NCI-H526 treated with DMSO at 0.1 percent for 48 hours (cell line): ENCODE measurements at places on chromosomes 16 and 17.

DNA sequence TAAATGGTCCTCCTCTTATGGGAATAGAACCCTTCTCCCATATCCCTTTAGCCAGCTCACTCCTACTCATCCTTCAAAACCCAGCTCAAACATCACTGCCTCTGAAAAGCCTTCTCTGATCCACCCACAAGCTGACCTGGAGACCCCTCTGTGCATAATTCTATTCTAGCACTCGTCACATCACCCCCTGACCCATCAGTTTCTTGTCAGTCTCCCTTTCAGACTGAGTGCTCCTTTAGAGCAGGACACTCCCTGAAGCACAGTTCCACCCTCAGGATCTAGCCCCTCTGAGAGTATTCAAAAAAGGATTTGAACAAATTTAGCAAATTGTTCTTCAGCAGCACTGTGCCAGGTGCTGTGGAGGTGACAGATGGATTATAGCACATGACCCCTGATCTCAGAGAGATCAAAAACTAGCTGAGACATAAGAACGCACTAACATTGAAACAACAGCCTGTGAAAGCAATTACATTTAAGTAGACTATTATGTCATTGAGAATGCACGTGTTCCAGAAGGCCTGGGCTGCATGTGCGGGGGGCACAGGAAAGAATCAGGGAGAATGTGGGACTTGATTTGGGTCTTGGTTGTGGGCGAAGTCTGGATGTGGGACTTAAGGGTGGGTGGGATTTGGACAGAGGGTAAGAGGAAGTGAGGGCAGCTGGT, 43.5 kb downstream of the MRPS23 start:
- no peak for DNase-seq

GRCh38 chr16:55713103-55713502, 57.3 kb downstream of the SLC6A2 start:
- DNase-seq = no peak

DNA sequence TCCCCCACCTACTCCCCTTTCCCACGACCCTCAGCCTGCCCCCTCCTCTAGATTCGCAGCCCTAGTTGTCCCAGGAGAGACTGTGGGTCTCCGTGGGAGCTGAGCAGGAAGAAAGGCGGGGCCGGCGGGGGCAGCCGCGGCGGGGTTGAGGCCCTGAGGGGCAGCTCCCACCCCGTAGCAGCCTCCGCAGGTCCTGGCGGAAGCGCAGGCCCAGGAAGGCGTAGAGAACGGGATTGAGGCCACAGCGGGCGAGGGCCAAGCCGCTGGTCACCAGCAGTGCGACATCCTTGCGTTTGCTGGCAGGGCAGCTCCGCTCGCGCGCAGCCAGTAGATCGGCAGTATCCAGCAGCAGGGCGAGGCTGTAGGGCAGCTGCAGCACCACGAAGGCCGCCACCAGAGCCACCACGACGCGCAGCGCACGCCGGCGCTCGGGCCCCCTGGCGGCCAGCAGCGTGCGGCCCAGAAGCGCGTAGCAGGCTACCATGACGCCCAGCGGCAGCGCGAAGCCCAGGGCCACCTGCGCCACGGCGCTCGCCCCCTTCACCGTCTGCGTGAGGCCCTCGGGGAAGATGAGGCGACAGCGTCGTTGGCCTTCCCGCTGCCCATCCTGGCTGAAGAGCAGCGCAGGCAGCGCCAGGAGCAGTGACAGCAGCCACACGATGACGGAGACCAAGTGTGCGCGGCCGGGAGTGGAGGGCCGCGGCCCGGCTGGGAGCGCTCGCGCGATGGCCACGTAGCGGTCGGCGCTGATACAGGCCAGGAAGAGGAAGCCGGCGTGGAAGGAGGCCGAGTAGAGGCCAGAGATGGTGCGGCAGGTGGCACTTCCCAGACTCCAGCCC, 1.9 kb downstream of the CCR10 start:
- DNase-seq = peak; percentile 77

DNA sequence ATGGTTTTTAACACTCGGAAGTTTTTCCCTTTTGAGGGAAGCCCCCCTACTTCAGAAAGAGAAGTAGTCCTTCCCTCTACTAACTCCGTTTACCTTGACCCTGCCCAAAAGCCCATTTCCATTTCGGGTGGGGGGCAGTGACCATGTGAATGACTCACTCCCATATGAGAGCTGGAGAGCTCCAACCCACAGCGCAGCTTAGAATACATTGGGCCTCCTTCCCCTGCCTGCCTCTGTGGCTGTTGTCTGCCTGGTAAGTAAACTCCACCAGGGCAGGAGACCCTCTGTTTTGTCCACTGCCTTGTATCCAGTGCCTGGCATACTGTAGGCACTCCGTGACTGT, 985 bp downstream of the SGSM2 start:
- no peak for DNase-seq

DNA sequence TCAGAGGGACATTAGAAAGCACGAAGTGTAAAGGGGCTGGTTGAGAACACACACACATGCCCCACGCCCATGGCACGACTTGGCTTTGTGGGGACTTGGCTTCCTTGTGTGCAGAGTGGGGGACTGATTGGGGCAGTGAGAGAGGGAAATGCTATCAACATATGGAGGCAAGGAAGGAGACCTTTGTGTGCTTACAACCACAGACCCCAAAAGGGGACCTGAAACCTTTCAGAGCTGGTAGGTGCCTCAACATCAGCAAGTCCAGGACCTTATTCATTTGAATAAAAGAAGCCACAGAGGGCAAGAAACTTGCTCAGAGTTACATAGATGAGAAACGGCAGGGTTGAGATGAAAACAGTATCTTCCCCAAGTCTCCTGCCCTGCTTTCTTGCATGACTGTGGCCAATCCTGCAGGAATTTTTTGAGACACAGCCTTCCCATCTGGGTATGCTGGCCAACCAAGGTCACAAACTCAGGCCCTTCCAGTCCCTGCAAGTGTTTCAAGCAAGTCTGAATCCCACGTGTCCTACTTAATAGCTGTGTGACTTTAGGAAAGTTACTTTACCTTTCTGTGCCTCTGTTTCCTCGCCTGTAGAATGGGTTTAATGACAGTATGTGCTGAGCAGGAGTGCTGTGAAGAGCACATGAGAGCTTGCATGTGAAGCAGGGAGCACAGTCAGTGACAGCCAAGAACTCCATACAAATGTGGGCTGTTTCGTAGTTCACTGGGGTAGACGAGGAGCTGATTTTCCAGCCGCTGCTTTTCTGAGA, 26.2 kb downstream of the C16orf78 start:
- DNase-seq = no peak

DNA sequence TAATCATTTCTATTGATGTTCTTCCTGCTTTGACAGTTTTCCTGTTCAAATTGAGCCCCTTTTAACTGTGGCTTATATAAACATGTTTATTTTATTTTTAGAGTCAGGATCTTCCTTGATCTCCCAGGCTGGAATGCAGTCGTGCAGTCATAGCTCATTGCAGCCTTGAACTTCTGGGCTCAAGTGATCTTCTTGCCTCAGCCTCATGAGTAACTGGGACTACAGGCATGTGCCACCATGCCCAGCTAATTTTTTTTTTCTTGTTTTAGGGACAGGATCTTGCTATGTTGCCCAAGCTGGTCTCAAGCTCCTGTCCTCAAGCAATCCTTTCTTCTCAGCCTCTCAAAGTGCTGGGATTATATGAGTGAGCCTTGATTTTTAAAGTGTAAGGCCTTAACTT, 14.7 kb downstream of the PHKB start:
- no peak for DNase-seq

GRCh38 chr17:74190154-74190553, 13.3 kb upstream of the RPL38 start:
- peak; percentile 73 for DNase-seq

DNA sequence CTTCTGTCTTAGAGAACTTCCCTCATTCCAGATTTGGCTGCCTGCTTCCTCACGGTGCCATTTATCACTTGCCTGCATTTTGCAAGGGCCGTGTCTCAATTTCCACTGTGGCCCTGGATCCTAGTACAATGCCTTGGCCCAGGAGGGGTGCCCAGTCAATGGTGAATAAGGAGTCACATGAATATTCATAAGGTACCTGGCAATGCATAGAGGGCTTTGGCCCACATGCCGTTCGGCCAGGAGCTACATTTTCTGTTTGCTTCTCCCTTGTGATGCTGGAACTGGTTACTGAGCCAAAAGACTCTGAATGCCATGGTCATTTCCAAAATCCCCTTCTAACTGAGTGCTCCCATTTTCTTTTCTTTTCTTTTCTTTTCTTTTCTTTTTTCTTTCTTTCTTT, 4.8 kb upstream of the PIRT start:
- DNase-seq = no peak

DNA sequence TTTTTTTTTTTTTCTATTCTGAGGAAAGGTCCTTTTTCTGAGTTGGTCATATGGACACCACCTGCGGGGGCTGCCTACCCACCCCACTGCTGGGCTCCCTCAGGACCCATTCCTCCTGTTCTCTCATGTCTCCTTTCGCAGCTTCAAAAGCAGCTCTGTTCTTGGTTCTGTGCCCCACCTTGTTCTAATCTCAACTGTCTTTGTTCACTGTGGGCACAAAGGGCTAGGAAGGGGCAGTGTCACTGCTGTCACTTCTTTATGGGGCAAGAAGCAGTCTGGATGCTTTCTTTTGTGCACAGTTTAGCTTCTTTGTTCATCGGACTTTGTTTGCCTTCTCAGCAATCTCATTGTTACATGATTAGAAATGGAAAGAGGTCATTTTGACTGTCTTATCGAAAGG, 7.1 kb downstream of the GOSR2 start:
- DNase-seq = no peak

DNA sequence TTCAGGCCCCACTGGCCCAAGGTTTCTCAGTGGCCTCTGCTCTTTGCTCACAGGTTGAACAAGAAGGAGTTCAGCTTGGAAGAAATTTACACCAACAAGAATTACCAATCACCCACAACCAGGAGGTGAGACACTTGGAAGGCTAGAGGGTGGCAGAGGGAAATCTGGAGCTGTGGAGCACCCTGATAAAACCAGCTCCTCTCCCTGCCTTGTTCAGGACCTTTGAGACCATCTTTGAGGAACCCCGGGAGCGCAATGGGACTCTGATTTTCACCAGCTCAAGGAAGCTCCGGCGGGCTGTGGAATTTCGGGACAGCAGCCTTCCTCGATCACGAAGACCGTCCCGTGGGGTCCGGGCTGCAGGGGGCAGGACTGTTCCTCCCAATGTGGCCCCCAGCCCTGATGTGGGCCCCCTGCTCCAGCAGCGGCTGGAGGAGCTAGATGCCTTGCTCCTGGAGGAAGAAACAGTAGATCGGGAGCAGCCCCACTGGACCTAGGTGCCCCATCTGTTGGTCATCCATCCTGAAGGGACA, 2.4 kb upstream of the FBRS start:
- no peak for DNase-seq

DNA sequence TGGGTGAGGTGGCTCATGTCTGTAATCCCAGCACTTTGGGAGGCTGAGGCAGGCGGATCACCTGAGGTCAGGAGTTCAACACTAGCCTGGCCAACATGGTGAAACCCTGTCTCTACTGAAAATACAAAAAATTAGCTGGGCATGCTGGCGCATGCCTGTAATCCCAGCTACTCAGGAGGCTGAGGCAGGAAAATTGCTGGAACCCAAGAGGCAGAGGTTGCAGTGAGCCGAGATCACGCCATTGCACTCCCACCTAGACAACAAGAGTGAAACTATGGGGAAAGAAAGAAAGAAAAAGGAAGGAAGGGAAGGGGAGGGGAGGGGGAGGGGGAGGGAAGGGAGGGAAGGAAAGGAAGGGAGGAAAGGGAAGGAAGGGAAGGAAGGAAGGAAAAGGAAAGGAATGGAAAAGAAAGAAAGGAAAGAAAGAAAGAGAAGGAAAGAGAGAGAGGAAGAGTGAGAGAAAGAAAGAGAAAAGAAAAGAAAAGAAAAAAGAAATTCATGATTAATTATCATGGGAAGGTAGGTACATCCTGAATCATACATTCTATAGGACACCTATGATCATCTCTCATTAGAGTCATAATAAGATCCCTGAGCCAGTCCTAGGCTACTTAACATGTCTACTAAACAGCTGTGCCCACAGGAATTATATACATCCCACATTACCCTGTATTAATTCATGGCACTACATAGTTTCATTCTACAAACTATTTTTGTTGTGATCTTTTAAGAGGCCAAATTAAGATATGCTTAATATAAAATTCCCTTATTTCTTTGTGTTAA, 40.9 kb downstream of the CREBBP start:
- DNase-seq = no peak

- DNase-seq = peak; percentile 76
These were observed 16.6 kb downstream of the COPRS start for GRCh38 chr17:31842195-31843069.

- peak; percentile 48 for DNase-seq
These were observed 14.5 kb upstream of the ADORA2B start for GRCh38 chr17:15930426-15930825.

DNA sequence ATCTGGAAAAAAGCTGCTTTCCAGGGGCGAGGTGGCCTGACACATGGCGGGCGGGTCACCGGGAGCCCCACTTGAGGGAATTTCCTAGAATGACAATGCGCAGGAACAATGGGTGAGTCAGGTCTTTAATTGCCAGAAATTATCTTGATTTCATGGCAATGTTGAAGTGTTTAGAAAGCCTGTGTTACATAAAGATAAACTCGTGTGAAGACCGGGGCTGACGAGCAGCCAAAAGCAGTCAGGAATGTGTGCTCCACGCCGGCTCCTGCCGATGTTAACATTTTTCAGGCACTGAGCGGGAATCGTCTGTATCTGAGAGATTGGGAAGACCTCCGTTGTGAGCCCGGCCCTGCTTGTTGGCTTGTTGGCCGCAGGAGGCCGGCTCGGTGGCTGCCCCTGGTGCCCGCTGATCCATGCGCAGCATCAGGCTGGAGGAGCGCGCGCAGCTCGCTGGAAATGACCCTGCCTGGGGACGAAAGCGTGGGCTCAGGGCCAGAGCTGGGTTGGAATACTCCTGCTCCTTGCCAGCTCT, 353.1 kb downstream of the FOXL1 start:
- no peak for DNase-seq

- no peak for DNase-seq
These were observed 16.7 kb upstream of the OR1F1 start for GRCh38 chr16:3171181-3171854.

- no peak for DNase-seq
These were observed 7.1 kb downstream of the USP31 start for GRCh38 chr16:23141959-23142740.

DNA sequence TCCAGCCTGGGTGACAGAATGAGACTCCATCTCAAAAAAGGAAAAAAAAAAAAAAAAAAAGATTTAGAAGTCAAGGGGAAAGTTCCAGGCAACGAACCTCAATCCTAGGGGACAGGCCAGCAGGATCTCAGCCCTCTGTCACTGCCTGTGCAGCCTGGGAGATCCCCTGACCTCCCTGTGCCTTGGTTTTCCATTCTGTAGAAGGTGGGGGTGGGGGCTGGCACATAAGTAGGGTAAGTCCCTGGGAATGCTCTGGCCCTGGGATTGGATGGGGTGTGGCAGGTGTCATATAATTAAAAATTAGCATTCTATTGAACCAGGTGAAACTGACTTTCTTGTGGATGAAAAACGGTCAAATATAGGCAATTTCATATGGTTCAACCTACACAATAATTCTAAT, 90.5 kb downstream of the C16orf78 start:
- no peak for DNase-seq

GRCh38 chr17:61420745-61421398, 21.2 kb downstream of the TBX2 start:
- no peak for DNase-seq

GRCh38 chr16:87661561-87661960, 59.3 kb downstream of the JPH3 start:
- DNase-seq = no peak

- no peak for DNase-seq
These were observed 5.1 kb downstream of the LDAF1 start for GRCh38 chr16:21163576-21163975.
